ENCODE measurements at places on chromosomes 11 and 22.

- DNase-seq: no peak
Observed at GRCh38 chr11:17972987-17973386, 39.9 kb downstream of the SERGEF start.

- DNase-seq: no peak
Observed at GRCh38 chr11:6671991-6672390, 11.1 kb downstream of the MRPL17 start.

DNA sequence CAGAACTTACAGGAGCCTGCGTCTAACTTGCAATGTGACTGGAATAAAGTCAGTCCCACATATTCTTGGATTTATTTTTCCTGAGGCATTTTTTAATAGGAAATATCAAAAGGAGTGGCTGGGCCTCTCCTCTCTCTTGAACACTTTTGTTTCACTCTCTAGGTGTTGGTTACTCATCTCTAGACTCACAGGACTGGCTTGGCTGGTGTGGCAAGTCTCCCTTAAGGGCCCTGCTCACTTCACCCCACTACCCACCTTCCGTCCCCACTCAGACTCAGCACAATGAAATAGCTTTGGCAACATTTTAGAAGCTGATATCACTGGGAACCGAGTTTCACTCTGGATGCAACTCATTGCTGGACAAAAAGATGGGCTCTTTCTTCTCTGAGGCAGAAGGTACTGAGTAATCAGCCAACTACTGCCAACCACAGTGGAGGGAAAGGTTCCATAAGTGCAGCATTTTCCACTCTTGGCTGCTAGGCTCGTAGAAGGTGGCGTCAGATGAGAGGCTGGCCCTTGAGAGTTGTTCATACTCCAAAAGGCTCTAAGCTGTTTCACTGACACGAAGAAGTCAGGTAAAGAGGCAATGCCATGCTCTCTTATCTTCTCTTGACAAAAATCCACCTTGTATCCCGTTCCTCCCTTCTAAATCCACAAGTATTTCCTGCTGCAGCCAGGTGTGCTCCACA lies 390.6 kb downstream of the SOX6 start:
- DNase-seq: no peak

DNA sequence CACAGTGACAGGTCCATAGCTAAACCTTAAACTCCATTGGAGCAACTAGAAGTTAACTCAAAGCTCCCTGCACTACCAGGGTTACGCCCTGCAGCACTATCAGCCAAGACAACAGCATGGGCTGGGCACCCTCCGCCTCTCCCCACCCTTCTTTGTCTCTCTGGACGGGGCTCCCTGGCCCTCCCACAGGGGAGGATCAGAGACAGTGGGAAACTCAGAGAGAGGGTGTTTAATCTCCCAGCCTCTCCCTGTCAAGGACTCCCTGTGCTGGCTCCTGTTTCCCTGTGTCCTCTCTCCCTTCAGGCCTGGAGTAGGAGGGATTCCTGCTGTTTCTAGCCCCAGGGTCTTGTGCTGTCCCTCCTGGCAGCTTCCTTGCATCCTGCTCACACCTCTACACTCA lies 56.9 kb upstream of the CSNK2A3 start:
- DNase-seq: no peak

DNA sequence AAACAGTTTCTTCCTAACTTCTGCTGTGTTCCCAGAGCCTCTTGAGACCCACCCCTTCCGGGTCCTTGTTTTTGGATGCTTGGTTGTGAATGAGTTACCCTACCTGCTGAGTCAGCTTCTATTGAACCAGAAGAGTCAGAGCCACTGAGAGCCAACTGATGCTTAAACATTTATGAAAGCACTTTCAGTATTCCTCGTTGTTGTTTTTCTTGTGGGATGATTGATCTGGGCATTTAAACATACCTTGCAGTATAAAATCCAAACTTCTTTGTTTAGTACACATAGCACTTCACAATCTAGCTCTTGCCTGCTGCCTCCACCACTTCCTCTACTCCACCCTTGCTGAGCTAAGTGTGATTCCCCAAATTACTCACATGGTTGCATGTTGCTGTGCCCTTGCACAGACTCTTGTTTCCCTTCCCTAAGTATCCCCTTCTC lies 5.5 kb downstream of the PRSS23 start:
- DNase-seq: no peak

DNA sequence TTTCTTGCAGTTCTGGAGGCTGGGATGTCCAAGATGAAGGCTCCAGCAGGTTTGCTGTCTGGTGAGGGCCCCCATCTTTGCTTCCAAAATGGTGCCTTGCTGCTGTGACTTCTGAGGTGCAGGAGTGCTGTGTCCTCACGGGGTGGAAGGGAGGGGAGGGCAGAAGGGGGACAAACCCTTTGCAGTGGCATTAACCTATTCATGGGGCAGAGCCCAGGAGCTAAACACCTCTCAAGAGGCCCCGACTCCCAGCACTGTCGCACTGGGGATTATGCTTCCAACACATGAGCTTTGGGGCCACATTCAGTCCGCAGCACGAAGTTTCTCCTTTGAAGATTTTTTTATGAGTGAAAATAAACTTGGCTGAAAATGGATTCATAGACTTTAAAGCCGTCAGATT lies 25.5 kb upstream of the OSBPL5 start:
- DNase-seq: no peak

DNA sequence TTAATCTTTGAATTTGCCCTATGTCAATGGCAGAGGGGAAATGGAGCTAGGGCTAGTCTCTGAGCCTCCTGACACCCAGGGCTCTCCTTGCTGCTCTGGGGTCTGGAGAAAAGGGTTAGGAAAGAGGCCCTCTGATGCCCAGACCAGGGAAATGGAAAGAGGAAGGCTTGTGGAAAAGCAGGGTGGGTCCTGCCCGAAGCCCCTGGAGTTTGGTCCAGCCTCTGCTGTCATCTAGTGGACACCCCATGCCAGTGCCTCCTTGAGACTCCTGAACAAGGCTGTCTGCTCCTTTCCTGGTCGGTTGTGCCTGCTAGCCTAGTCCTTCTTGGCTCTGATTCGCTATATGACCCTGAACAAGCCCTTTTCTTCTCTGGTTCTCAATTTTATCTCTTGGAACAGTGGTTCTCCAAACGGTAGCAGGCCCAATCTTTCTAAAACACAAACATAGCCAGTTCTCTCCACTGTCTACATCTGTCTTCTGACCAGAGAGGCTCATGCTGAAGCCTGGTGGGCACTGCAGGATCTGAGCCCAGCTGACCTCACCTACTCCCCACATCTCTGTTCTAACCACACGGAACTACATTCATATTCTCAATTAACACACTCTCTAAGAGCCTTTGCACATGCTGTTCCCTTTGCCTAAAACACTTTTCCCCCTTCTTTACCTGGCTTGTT lies 8.8 kb upstream of the PLA2G3 start:
- no peak for DNase-seq

DNA sequence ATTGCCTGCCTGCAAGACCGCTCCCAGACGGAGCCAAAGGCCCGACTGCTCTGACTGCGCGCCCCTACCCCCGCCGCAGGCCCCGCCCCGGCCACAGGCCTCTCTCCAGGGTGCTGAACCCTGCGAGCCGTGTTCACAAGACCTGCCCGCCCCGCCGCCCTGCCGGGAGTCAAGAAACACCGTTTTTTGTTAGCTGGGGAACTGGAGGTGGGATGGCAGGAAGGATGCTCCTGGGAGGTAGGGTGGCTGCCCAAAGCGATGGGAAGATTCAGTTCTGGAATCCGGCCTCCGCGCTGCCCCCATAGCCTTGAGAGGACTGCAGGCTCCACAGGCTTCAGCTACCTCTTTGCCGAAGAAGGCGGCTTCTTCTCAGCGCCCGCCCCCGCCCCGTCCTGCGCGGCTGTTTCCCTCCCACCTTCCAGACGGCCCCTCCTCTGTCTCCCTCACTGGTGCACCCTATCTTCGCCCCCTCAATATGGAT lies 2.7 kb upstream of the PDE2A start:
- no peak for DNase-seq

- no peak for DNase-seq
Observed at GRCh38 chr11:133922078-133922870, 34.5 kb downstream of the IGSF9B start.

DNA sequence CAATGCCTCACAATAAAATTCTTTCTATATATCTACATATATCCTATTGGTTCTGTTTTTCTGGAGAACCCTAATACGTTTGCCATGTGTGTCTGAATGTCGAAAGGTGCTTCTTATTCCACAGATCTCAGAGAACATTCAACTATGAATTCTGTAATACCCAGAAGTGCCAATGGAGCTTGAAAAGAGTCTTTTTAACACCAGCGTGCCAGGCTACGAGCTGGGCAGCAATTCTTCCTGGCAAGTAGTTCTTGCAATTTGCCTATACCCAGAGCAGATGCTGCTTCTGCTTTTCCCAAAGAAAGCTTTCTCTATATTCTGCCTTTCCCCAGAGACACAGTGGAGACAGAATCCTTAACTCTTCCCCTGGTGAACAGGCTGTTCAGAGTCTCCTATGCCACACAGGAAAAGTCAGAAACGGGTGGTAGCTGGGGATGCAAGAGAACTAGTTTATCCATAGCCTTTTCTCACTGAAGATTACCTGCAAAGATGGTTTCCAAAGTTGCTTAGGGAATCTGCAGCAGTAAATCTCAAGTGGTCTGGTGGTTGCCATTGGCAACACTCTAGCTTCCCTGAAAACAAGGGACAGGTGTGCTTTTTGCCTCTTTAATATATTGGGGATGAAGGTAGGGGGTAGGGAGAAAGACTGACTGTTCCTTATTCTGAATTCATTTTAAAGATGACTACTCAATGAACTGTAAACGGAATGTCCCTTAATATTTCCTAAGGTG lies 16.8 kb upstream of the PAFAH1B2 start:
- DNase-seq: no peak

GRCh38 chr22:31893460-31893859 lies 50.9 kb upstream of the YWHAH start:
- DNase-seq: no peak

- no peak for DNase-seq
Observed at GRCh38 chr11:121437018-121437685, 15.0 kb upstream of the SORL1 start.

- no peak for DNase-seq
Observed at GRCh38 chr11:122751292-122752070, 86.8 kb upstream of the CRTAM start.

- DNase-seq: no peak
Observed at GRCh38 chr11:22670830-22671229, 4.4 kb downstream of the GAS2 start.

DNA sequence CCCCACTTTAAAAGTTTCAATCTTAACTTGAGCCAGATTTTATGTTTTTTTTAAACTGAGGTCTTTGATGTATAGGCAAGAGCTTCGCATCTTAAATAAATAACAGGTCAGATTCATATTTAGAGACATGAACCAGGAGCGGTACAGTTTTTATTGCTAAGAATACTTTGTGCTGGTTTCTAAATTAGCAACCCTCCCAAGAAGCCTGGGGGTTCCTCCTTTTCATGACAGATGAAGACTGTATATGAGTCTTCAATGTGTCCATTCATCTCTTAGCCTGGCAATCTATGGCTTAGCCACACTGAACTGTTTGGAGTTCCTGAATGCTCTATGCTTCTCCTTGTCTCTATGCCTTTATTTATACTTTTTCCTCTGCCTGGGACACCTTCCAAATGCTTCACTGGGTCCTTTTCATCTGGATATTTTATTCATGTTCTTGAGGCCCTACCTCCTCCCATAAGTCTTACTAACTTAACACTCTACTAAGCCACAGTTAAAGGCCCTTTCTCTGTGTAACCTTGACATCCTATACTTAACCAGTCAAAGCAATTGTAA lies 338.6 kb downstream of the INSC start:
- DNase-seq: no peak

- no peak for DNase-seq
Observed at GRCh38 chr22:32926600-32926999, 125.1 kb downstream of the TIMP3 start.

- DNase-seq: no peak
Observed at GRCh38 chr22:40415531-40416266, 45.3 kb downstream of the SGSM3 start.

DNA sequence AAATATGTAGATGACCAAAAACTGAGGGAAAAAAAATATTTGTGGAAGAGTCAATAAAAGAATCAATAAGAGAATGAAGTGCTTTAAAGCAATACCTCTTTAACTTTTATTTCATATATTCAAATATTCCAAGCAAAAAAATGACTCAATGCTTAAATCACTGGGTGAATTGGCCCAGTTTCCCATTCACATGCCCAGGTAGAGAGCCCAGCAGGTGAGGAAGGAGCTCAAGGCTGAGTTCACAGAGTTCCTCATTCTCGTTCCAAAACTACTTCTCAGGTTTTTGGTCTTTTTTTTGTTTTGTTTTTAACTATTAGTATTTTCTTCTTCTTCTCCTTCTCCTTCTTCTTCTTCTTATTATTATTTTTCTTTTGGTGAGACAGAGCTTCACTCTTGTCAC lies 30.2 kb downstream of the SLC1A2 start:
- DNase-seq: no peak

DNA sequence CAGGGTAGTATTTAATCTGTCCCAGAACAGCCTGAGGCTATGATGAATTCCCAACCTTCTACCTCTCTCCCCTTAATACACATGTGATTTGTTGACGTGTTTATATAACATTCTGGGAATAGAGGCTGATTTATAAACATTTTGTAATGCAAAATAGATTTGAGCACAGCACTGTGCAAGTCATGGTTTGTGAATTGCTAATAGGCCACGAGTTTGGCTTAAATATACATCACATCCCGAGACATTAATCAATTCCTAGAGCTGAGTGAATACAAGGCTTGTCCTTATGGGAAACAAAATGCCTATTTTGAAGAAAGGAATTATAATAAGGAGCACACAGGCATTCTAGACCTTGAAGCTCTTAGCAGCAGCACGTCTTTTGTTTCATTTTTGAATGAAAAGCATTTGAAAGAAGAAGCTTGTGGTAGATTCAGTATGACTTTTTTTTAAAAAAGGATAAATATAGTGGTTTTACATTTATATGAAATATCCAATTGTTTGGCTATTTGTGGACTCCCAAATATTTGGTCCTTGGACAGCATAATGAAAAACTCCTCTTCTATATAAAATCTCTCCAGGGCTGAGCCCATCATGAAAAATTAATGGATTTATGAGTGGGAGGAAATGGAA lies 116.4 kb downstream of the SLC17A6 start:
- DNase-seq: no peak

- DNase-seq: no peak
Observed at GRCh38 chr11:93032580-93032979, 63.1 kb downstream of the MTNR1B start.

DNA sequence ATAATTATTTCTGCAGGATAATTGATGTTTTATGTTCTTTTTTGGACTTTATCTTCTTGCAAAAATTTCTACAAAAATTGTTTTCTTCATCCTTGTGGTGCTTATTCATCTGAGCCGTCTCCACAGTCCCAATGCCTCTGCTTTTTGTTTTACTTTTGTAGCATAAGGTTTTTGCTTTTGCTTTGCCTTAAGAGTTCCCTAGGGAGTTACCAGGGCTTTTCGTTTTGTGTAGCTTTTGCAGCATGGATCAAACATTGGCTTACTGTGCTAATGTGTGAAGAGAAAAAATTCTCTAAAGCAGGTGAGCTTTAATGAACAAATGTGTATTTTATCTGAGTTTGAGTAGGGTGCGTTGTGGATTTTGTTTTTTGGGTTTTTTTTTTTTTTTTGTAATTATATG lies 11.8 kb downstream of the XBP1 start:
- no peak for DNase-seq

- no peak for DNase-seq
Observed at GRCh38 chr11:69883292-69884255, 64.4 kb upstream of the FGF3 start.

- no peak for DNase-seq
Observed at GRCh38 chr11:35218956-35219355, 80.0 kb downstream of the CD44 start.
